ENCODE measurements at places on chromosomes 2 and 18.
A peak's percentile ranks its signal among the peaks of the same experiment; 100 is the strongest.

- no peak for DNase-seq
Observed at GRCh38 chr18:25456334-25457010, 104.5 kb upstream of the ZNF521 start.

GRCh38 chr2:191650896-191651773, 26.8 kb upstream of the NABP1 start:
- DNase-seq = no peak

- DNase-seq = no peak
Observed at GRCh38 chr2:69931832-69932595, 17.1 kb downstream of the MXD1 start.

DNA sequence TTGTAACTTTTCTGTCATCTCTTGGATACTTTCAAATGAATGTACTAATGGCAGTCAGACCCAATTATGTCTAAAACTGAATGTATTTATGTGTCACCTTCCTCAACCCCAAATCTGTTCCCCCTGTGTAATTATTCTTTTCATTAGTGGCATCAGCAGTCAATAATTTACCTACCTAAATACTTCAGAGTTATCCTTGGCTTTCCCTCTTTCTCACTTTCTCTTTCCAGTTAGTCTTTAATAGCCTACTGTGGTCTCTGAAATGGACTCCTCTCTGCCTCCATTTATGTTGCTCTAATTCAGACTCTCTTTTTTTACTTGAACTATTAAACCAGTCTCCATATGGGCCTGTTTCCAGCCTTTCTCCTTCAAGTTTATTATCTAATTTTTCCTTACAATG, 21.0 kb downstream of the C18orf63 start:
- no peak for DNase-seq

- DNase-seq = no peak
Observed at GRCh38 chr2:17136877-17137276, 381.4 kb downstream of the RAD51AP2 start.

GRCh38 chr2:10426726-10427617, 21.2 kb downstream of the ODC1 start:
- no peak for DNase-seq

DNA sequence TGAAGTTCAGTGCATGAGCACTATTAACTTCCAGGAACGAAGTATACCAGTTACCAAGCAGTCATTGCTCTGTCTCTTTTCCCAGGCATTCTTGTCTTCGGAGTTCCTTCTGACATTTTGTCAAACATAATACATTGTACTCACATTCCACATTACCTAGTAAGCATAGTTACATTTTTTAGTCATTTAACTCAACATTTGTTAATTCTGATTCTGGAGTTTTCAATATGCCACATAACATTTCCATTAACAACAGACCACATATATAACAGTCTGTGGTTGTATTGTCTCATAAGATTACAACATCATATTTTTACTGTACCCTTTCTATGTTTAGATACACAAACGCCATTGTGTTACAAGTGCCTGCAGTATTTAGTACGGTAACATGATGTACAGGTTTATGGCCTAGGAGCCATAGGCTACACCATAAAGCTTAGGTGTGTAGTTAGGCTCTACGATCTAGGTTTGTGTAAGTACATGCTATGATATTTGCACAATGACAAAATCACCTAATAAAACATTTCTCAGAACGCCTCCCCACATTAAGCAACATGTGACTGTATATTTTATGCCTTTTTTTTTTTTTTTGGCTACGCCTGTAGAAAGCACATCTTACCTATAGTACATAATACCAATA, 187.1 kb downstream of the DYM start:
- DNase-seq = no peak

DNA sequence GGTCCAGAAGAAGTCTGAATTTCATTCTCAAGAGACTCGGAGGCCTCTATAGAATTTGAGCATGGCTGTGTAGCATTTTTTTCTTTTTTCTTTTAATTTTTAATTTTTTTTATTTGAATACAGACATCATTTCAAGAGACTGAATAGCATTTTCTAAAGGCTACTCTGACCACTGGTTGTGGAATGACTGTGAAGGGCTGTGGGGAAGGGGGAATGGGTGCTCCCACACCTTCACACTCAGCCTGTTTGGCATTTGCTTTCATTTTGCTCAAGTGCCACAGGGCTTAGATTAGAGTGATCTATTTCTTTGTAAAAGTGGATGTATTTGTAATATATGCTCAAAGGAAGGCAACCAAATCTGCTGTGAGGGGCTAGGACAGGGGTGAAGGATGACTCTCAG, 142.0 kb upstream of the SPOPL start:
- no peak for DNase-seq

DNA sequence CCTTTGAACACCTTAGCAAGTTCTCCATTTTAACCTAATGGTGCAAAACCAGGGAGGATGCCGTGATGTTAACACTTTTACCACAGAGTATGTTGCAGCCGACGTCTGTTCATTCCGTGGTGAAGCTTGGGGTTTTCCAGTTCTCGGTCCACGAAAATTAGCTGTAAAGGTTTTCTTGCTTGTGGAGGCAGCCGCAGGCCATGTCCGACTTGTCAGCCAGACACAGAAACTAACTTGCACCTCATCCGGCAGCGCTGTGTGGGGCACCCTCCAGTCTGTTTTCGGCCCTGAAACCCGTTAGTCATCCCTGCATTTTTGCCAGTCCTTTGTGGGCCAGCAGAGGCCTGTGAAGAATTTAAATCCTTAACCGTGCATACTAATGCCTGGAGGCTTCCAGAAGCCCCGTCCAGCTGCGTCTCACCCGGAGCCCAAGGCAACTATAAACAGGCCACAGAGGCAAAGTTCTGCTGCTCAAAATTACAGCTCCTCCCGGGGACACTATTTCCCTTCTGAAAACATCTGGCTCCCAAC, 70.6 kb downstream of the SH3YL1 start:
- peak; percentile 84 for DNase-seq

DNA sequence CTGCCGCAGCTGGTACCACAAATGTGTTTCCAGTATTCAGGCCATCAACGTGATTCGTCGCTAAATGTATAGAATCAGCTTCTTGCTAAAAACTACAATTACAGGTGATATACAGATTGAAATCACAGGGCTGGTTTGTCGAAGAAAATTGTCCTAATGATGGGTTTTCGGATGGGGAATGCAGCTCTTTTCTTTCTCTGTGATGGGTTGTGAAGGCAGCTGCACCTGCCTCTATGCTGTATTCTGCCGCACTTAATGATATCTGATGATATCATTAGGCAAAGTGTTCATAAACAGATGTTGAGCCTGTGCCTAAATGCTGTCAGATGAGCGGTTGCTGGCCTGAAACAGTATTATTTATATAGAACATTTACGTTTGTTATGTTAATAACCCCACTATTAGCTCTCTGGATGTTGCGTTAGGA, 218.1 kb downstream of the ARHGAP15 start:
- DNase-seq = no peak

DNA sequence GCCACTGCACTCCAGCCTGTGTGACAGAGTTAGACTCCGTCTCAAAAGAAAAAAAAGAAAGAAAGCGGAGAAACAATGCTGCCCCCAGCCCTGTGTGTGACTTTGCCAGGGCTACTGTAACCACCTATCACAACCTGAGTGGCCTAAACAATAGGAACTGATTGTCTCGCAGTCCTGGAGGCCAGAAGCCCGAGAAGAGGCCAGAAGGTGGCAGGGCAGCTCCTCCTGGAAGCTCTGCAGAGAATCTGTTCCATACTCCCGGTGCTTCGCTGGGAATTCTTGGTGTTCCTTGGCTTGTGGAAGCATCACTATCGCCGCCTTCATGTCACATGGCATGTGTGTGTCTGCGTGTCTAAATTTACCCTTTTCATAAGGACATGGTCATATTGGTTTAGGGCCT, 14.4 kb upstream of the RAB17 start:
- DNase-seq = no peak

- no peak for DNase-seq
Observed at GRCh38 chr2:72211350-72211749, 63.7 kb upstream of the CYP26B1 start.

DNA sequence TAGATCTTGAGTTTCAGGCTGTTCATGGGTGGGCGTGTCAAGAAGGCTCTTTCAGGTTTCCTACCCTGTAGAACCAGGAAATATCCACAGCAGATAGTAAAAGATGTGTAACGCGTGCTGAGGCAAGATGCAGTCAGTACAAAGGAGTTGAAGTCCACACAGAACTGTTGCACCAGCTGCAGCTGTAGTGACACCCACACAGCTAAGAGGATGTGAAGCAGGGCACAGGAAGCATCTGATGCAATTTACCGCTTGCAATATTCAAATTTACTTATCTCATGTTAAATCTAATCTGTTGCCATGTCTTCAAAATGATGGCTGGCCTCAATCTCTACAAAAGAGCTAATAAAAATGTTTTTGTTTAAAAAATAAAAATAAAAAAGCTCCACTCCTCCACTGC, 132.8 kb downstream of the ARHGAP15 start:
- DNase-seq = peak; percentile 40

DNA sequence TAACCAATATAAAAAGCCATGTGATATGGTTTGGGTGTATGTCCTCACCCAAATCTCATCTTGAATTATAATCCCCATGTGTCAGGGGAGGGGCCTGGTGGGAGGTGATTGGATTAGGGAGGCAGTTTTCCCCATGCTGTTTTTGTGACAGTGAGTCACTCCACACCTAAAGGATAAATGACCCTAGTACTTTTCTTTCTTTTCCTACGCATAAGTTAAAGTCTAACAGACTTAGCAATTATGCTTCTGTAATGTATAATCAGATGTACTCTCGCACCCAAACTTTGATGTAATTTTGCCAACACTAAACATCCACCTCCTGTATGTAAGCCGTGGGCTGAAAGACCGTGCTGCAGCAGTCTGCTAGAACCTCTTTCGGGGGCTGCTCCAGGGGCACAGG, 97.2 kb upstream of the DSEL start:
- DNase-seq = no peak

DNA sequence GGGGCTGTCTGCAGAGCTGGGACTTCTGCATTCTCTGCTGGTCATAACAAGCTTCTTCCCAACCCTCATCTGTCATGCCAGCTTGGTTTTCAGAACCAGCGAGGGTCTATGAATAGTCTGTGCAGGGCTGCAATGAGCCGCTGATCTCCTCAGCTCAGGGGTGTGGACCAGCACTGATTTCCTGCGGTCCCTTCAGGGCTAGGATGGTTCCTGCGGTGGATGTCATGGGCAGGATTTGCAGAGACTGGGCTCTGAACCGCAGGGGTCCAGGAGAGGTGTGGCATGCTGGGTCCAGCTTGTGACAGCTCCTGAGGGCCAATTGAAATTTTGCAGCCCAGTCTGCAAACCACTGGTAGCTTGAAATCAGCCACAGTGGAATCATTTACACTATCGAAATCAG, 188.2 kb upstream of the AGAP1 start:
- no peak for DNase-seq

- DNase-seq = no peak
Observed at GRCh38 chr2:108945969-108946368, 43.1 kb downstream of the EDAR start.

GRCh38 chr2:52703004-52703403, 1064.6 kb upstream of the CHAC2 start:
- no peak for DNase-seq

- no peak for DNase-seq
Observed at GRCh38 chr2:218263817-218264641, 3.2 kb downstream of the GPBAR1 start.

- DNase-seq = no peak
Observed at GRCh38 chr2:11102956-11103860, 52.1 kb upstream of the SLC66A3 start.

DNA sequence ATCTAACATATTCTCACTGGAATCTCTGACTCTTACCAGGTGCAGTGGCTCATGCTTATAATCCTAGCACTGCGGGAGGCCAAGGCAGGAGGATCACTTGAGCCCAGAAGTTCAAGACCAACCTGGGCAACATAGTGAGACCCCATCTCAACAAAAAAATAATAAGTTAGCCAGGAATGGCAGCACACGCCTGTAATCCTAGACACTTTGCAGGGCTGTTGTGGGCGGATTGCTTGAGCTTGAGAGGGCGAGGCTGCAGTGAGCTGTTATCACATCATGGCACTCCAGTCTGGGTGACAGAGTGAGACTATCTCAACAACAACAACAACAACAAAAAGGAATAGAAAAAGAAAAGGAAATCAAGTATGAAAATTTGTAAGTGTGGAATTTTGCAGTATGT, 306.5 kb upstream of the CYP26B1 start:
- DNase-seq = no peak

- no peak for DNase-seq
Observed at GRCh38 chr2:156322686-156323231, 9.8 kb downstream of the NR4A2 start.

DNA sequence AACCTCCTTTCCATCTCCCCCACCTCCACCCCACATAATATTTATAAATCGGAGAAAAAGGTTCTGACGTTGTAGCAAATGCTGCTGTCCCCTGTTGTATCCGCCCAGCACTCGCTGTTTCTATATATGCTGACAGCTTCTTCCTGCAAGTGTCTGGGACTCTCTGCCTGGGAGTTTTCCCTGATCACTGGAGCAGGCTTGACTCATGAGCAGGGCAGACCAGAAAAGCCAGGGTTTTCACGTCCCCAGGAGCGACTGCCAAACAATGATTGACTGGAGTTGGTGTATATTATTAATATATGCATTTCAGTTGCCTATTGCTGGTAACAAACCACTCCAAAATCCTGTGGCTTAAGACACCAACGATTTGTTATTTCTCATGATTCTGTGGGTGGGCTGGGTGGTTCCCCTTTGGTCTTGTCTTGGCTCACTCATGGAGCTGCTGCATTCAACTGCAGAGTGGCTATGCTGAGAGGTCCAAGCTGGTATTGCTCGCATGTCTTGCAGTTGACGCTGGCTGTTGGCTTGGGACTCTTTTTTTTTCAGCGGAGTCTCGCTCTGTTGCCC, 21.2 kb upstream of the ASXL2 start:
- DNase-seq = no peak

- no peak for DNase-seq
Observed at GRCh38 chr2:8954990-8955389, 48.5 kb downstream of the MBOAT2 start.

- no peak for DNase-seq
Observed at GRCh38 chr2:117321816-117322215, 492.7 kb upstream of the DDX18 start.

GRCh38 chr2:64133828-64134227, 10.4 kb downstream of the PELI1 start:
- DNase-seq = no peak

DNA sequence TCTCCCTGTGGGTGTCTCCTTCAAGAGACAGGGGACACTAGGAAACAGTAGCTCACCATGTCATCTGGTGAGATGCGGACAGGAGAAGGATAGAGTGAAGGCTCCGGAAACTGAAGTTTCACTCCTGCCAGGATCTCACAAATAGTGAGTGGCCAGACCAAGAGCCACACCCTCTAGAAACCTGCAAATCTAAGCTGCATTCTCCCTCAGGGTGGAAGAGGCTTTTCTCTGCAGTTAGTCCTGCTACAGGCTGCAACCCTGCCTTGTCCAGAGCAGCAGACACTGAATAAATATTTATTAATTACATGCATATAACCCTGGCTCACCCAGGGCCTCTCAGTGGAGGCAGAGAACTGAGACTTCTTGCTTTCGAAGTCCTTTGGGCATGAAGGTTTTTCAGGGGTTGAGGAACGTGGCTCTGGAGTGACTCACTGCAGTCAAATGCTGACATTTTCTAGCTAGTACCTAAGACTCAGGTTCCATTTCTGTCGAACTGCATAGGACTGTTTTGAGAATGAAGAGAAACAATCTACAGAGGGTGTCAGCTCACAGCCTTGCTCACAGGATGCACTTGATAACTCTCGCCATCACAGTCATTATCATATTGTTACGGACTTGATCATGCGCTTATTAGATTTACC, 87.3 kb downstream of the ACTR2 start:
- DNase-seq = no peak

GRCh38 chr18:50372743-50373142, 2.1 kb upstream of the SKA1 start:
- DNase-seq = no peak

Measured in NK-92 treated with Interleukin-12 subunit alpha and Interleukin-12 subunit beta, amount 100 ng/mL, for 24 hours (cell line).